ENCODE measurements at places on chromosomes 1 and 21.

- peaks cover 9% of the 10 kb centered on the region for H3K4me1 ChIP-seq
- H3K27me3 ChIP-seq, result no peaks in the 10 kb centered on the region
- no peak overlapping the region for H3K27ac ChIP-seq
- peaks cover 81% of the 10 kb centered on the region for H3K36me3 ChIP-seq
- no peak overlapping the region for H3K4me3 ChIP-seq
Measured at GRCh38 chr1:204431310-204432184, 19.9 kb upstream of the PPP1R15B start.

DNA sequence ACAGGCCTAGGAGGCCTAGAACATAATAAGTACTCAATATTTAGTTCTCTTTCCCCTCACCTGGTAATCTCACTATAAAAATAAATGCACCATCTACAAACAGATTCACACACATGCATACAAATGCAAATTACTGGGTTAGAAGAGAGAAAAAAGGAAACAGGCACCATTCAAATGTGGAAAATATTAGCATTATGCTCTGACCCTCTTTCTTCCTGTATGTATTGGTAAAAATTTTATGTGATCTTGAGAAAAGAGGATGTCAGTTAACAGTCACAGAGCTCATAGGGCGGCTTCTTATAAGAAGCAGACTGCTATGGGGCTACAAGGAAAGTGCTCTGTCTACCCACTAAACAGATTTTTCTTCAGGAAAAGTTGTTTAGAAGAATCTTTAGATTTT is 565.4 kb downstream of the LMO4 start:
- H3K27me3 ChIP-seq, result peaks cover 5% of the 10 kb centered on the region
- H3K36me3 ChIP-seq, result no peaks in the 10 kb centered on the region
- peaks cover 12% of the 10 kb centered on the region for H3K4me1 ChIP-seq
- H3K4me3 ChIP-seq, result no peak overlapping the region
- no peak for DNase-seq
- no peak overlapping the region for H3K27ac ChIP-seq

- DNase-seq, result no peak
- no peak overlapping the region for H3K27ac ChIP-seq
- H3K36me3 ChIP-seq, result peaks cover 54% of the 10 kb centered on the region
- H3K4me3 ChIP-seq, result no peak overlapping the region
- no peaks in the 10 kb centered on the region for H3K27me3 ChIP-seq
- no peaks in the 10 kb centered on the region for H3K4me1 ChIP-seq
Measured at GRCh38 chr1:23288201-23288600, 55.9 kb downstream of the HNRNPR start.

DNA sequence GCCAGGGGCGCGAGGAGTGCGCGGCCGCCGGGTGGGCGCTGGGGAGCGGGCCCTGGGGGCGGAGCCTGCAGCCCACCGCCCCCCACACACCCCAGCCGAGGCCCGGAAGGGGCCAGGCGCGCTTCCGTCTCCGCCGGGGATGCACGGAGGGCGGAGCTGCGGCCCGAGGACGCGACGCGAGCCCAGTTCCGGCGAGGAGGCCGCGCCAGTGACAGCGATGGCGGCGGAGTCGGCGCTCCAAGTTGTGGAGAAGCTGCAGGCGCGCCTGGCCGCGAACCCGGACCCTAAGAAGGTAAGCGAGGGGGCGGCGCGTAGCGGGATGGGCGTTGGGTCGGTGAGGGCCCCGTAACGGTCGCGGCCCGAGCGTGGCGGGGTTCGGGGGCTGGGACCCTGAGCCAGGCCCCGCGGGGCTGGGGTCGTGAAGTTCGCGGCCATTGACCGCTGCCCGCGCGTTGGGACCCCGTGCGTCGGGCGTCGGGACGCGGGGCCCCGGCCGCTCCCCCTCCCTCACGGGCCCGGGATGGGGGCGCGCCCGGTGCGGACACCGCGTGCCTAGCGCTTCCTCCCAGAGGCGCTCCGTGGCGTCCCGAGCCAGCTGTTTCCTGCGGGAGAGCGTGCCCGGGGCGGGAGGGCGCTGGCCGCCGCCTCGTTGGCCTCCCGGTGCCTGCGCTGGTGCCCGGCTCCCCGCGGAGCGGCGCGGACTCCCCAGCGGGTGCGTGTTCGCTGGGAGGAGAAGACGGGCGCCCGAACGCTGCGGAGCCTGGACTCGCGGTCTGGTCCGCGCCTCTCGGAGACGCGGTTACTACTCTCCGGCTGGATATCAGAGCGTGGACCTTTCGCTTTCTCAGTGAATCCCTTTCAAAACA is at the start of gene ELOA:
ELOA (plus strand) TSS at position 185 of the 866 bp plus-strand sequence; CDS start at position 218, 33 bp downstream.
- DNase-seq, result peak; percentile 75
- peaks cover 53% of the 10 kb centered on the region for H3K4me1 ChIP-seq
- no peaks in the 10 kb centered on the region for H3K27me3 ChIP-seq

DNA sequence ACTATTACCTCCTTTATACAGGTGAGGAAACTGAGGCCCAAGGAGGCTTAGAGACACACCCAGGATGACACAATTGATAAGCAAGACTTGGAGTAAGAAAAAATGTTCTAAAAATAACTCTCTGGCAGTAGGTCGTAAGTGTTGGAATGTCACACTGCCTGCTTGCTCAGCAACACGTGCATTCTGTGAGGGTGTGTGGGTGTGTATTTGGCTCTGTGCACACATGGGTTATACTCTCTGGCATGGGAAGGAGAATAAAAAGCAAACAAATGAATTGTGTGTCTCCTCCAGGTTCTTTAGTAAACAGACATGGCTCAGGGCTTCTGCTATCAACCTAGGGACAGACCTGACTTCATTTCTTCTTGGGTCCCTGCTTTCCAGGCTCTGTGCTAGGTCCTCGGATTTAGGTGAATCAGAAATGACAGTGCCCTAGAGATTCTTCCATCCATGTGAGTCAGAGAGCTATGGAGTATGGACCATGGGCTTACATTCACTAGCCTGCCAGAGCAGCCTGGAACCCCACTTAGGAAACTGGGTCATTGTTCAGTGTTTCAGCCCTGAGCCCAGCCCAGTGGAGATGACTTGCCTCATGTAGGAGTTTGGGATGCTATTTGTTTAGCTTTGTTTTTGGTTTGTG is 72.4 kb downstream of the ELAVL4 start:
- DNase-seq, result no peak
- H3K27ac ChIP-seq, result no peak overlapping the region
- no peak overlapping the region for H3K4me3 ChIP-seq
- no peaks in the 10 kb centered on the region for H3K36me3 ChIP-seq

DNA sequence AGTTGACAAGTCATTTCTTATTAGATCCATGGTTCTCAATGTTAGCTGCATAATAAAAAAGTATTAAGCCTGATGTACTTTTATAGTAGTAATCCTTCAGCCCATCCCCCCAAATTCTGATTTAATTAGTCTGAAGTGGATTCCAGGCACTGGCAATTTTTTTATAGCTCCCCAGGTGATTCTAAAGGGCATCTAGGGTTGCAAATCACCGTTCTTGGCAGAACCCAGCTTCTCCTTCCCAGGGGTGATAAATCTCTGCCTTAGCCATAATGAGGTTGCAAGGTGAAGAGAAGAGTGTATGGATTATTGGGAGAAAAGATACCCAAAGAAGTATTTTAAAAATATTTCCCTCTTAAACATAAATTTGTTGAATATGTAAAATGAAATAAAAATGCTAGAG is 43.0 kb upstream of the RXRG start:
- no peak overlapping the region for H3K27ac ChIP-seq
- H3K27me3 ChIP-seq, result peaks cover 16% of the 10 kb centered on the region
- no peaks in the 10 kb centered on the region for H3K4me1 ChIP-seq
- H3K36me3 ChIP-seq, result no peaks in the 10 kb centered on the region

DNA sequence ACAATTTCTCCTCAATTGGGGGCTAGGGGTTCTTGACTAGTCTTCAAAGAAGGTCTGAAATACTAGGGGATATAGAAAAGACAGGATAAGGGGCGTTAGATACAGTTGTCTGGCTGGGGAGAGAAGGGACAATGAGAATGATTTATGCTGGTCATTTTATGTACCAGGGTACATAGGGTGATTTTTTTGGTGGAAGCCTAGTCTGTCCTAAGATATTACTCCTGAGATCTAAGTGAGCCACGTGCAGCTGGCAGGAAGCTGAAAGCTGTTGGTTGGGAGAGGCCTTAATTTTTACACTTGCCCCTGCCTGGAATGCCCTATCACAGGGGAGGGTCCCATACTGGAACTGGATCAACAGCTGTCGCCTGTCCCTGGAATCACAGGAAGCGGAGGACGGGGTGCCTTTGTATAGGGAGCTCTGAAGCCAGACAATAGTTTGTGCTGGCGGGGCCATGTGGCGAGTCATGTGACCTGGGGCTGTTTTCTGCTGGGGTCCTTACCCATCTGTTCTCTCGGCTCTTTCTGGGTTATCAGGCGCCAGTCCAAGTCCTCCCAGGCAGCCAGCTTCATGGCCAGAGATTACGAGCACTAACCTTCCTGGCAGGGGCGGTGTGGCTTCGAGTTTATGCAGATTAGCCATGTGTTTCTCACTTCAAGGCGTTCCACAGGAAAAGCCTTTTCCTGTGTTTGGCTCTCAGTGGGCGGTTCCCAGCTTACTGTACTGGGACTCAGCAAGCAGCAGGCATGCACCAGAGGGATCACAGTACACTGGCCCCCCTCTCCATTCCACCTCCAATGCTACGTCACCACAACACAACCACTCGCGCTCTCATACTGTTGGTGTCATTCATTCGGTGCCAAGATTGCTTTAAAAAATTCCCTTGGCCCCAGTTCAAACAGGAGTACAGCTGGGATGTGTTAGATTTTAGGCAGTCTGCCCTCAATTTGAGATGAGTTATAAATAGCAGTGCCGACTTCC is 27.5 kb downstream of the ARID1A start:
- H3K27ac ChIP-seq, result peak overlapping the region; percentile 76
- peak overlapping the region; percentile 62 for H3K4me3 ChIP-seq
- H3K36me3 ChIP-seq, result peaks cover 18% of the 10 kb centered on the region
- DNase-seq, result peak; percentile 35
- H3K4me1 ChIP-seq, result peaks cover 91% of the 10 kb centered on the region

GRCh38 chr21:39972471-39972870 is 105.2 kb downstream of the PCP4 start:
- H3K27ac ChIP-seq, result no peak overlapping the region
- no peak overlapping the region for H3K4me3 ChIP-seq
- H3K36me3 ChIP-seq, result no peaks in the 10 kb centered on the region
- no peaks in the 10 kb centered on the region for H3K4me1 ChIP-seq
- H3K27me3 ChIP-seq, result peaks cover 5% of the 10 kb centered on the region
- no peak for DNase-seq

GRCh38 chr21:33202464-33203363 is 27.0 kb upstream of the IFNAR2 start:
- H3K27me3 ChIP-seq, result no peaks in the 10 kb centered on the region
- DNase-seq, result no peak
- H3K36me3 ChIP-seq, result no peaks in the 10 kb centered on the region

- no peak overlapping the region for H3K27ac ChIP-seq
- H3K4me1 ChIP-seq, result no peaks in the 10 kb centered on the region
- no peak overlapping the region for H3K4me3 ChIP-seq
Measured at GRCh38 chr21:18894387-18894786, 490.8 kb upstream of the TMPRSS15 start.

DNA sequence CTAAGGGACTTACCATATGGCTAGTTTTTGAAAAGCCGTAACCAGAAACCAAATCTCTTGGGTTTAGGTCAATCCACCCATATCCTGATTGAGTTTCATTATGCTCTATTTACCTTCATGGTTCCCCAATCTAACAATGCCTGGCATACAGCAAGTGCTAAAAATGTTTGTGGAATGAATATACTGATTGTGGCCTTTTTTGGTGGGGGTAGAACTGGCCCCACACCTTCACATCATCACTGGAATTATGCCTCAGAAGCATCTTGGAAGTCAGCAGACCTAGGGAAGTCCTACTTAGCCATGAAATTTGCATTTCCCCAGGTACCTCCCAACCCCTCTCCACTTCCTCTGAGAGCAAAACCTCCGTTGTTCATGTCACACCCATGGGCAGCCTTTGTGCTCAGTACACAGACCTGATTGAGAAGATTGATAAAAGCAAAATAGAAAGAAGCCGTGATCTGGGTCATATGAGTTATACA is 17.8 kb upstream of the SLAMF1 start:
- H3K4me1 ChIP-seq, result peaks cover 52% of the 10 kb centered on the region
- peak overlapping the region; percentile 68 for H3K27ac ChIP-seq
- H3K4me3 ChIP-seq, result peak overlapping the region; percentile 77
- no peak for DNase-seq

DNA sequence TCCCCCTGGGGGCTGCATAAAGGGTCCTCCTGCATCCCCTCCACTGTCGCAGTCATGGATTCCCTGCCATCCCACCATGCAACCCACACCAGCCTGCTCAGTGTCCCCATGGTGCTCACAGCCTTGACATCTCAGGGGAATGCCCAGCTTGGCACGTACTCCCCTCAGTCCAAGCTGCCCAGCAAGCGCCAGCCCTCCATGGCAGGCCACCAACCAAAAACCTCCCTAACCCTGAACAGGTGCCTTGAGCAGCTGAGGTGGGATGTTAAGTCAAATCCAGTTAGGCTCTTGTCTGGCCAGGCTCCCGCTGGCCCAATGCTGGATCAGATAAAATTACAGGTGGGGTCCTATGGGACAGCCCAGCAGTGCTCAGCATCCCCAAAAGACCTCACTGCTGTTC is 341 bp downstream of the VTCN1 start:
- peaks cover 15% of the 10 kb centered on the region for H3K27me3 ChIP-seq
- H3K4me3 ChIP-seq, result no peak overlapping the region
- no peaks in the 10 kb centered on the region for H3K4me1 ChIP-seq
- no peaks in the 10 kb centered on the region for H3K36me3 ChIP-seq
- no peak for DNase-seq

- no peaks in the 10 kb centered on the region for H3K36me3 ChIP-seq
- peaks cover 22% of the 10 kb centered on the region for H3K4me1 ChIP-seq
- H3K27me3 ChIP-seq, result no peaks in the 10 kb centered on the region
- H3K4me3 ChIP-seq, result no peak overlapping the region
- DNase-seq, result no peak
- no peak overlapping the region for H3K27ac ChIP-seq
Measured at GRCh38 chr1:99965646-99966375, 4.0 kb upstream of the SLC35A3 start.

GRCh38 chr21:27173053-27173452 is 206.2 kb upstream of the ADAMTS5 start:
- no peaks in the 10 kb centered on the region for H3K27me3 ChIP-seq

- H3K4me3 ChIP-seq, result no peak overlapping the region
- H3K27me3 ChIP-seq, result no peaks in the 10 kb centered on the region
- H3K27ac ChIP-seq, result no peak overlapping the region
- H3K4me1 ChIP-seq, result peaks cover 2% of the 10 kb centered on the region
- DNase-seq, result no peak
- no peaks in the 10 kb centered on the region for H3K36me3 ChIP-seq
Measured at GRCh38 chr21:33598051-33598450, 9.6 kb upstream of the DONSON start.

DNA sequence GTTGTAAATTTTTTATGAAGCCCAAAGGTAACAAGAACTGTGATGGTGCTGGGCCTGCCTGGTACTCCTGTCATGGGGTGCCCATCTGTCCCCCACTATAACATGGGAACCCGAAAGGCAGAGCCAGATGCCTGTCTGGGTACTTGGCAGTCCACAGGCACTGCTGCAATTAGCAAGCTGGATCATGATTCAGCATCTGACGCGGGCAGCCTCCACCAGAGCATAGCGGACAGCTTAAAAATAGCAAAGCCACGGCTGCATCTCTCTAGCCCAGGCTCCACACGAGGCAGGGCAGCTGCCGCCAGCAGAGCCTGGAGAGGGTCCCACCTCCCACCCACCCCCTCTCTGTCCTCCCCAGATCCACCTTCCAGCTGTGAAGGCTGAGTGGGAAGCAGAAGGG is 22.9 kb downstream of the SUSD4 start:
- no peak for DNase-seq
- H3K27ac ChIP-seq, result no peak overlapping the region
- H3K36me3 ChIP-seq, result peaks cover 2% of the 10 kb centered on the region
- peaks cover 4% of the 10 kb centered on the region for H3K27me3 ChIP-seq
